ENCODE measurements at places on chromosomes 1 and 21.

DNA sequence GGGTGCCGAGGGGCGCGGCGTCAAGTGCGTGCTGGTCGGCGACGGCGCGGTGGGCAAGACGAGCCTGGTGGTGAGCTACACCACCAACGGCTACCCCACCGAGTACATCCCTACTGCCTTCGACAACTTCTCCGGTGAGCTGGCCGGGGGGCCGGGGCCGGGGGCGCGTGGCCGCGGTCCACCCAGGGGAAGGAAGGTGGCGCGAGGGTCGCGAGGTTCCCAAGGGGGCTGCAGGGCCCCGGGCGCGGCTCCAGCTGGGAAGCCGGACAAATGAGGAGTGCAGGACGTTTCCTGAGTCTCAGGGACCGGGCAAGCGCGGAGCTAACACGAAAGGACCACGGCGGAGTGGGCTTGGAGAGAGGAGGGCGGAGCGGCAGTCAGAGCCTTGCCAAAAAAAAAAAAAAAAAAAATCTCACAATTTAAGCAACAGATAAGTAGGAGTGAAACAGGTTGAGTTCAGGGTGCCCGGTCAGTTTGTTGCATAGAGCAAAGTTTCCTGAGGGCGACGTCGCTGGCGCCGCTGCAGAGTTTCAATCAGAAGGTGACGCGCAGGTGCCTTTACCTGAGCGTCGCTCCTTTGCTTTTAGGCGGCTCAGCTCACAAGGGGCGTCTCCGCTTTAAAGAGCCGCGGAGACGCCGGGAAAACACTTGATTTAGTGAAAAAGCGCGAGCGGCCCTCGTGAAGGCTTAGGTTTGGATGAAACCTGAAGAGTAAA is 750 bp downstream of the RHOU start:
- no peak for DNase-seq

DNA sequence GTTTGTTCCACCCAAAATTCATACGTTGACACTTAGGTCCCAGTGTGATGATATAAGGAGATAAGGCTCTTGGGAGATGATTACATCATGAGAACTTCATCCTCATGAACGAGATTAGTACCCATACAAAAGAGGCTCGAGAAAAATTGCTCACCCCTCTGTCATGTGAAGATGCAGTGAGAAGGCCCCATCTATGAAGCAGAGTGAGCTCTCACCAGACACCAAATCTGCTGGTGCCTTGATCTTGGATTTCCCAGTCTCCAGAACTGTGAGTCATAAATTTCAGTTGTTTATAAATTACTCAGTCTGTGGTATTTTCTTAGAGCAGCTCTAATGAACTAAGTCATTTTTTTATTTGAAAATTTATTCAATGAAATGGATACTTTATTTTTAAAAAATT is 42.6 kb upstream of the USP25 start:
- no peak for DNase-seq

- DNase-seq = no peak
These were observed 13.8 kb downstream of the DNTTIP2 start for GRCh38 chr1:93865253-93865652.

- no peak for DNase-seq
These were observed 200.5 kb downstream of the TOMM20 start for GRCh38 chr1:234927971-234928640.

GRCh38 chr21:44353191-44353970 is at the start of gene TRPM2:
TSS of gene TRPM2 (plus strand) at chr21:44353621. CDS start at chr21:44353701, 80 bp downstream.
- peak; percentile 20 for DNase-seq

DNA sequence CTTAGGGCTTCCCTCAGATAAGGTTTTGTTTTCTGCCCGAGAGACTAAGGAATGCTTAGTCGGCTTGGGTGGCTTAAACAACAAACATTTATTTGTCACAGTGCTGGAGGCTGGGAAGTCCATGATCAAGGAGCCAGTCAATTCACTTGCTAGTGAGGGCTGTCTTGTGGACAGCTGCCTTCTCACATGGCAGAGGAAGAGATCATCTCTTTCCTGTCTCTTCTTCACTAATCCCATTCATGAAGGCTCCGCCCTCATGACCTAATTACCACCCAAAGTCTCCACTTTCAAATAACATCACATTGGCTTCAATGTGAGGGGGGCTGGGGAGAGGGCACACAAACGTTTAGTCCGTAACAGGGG is 50.5 kb upstream of the IL12RB2 start:
- no peak for DNase-seq

GRCh38 chr1:31765041-31765467 is 914 bp upstream of the ADGRB2 start:
- DNase-seq = no peak

DNA sequence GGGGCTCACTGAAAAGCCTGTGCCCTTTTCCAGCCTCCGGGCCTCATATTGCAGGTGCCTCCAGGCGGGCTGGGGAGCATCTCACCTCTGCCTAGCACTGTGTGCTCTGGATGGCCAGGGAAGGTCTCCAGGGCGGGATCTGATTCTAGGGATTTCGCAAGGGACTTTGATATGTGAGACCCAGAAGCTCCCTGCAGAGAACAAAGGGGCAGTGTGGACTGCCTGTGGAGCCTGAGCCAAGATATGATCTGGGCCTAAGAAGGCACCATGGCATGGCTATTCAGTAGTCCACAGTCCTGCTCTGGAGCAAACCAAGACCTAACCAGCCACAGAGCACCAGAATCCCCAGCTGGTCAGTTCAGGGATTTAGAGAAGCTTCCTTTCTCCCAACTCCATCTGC is 157.2 kb downstream of the ST6GALNAC5 start:
- DNase-seq = no peak

GRCh38 chr1:92410706-92411105 is 76.0 kb downstream of the GFI1 start:
- peak; percentile 10 for DNase-seq

DNA sequence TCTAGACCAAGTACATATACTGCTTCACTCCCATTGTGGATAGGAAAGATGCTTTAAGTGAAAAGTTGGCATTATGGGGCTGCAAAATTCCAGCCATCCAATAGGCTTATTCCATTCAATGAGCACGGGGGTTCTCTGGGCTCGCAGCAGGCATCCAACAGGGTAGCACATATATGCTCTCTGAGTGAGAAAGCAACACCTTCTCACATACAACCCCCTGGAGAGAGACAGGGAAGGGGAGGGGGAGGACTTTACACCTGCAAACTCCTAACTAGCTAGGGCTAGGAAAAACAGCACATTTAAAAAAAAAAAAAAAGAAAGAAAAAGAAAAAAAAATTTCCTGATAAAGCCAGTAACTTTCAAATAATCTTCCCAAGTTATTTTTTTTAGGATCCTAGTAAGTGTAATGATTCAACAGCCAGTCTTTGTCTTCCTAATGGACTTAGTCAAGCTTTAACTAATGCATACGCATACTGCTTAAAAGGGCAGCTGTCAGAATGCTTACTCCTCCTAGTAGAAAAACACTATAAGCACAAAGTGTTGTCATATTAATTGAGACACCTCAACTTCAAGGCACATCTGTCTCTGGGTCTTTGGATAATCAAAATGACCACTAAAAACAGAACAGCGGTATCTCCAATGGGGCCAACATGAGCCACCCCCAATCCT is 18.7 kb downstream of the PSMB2 start:
- DNase-seq = no peak

- no peak for DNase-seq
These were observed 20.4 kb downstream of the C21orf91 start for GRCh38 chr21:17798796-17799195.

- DNase-seq = no peak
These were observed 5.3 kb upstream of the SDE2 start for GRCh38 chr1:226004396-226004795.

DNA sequence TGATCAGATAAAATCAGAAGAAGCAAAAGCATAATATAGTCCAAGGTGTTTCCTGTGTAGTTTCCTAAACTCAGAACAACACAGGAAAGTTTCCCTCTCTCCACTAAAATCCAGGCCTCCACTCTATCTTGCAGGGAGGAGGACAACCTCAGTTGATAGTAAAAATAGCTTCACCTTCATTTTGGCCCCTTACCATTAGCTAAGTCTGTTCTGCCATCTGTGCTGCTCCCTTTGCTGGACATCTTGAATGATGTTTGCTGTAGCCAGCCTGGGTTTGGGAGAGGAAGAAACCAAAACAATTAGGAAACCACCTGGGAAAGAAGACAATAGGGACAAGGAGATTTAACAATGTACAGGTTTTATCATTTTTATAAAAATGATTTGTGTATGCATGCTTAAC is 18.6 kb downstream of the DCAF8 start:
- no peak for DNase-seq

DNA sequence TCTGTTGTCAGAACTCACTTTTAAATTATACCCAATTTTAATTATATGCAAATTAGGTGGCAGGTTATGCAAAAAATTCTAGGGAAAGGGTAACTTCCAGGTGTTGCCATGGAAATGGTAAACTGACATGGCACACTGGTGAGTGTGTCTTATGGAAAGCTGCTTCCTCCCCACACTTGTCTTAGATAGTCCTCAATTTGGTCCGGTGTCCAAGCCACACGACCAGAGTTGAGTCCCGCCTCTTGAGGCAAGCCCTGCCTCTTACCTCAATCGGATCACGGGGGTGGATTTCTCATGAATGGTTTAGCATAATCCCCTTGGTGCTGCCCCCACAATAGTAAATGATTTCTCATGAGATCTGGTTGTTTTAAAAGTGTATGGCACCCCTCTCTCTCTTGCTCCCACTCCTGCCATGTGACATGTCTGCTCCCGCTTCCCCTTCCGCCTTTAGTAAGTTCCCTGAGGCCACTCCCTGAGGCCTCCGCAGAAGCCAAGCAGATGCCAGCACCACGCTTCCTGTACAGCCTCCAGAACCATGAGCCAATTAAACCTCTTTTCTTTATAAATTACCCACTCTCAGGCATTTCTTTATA is 74.9 kb downstream of the MATN1 start:
- DNase-seq = no peak

DNA sequence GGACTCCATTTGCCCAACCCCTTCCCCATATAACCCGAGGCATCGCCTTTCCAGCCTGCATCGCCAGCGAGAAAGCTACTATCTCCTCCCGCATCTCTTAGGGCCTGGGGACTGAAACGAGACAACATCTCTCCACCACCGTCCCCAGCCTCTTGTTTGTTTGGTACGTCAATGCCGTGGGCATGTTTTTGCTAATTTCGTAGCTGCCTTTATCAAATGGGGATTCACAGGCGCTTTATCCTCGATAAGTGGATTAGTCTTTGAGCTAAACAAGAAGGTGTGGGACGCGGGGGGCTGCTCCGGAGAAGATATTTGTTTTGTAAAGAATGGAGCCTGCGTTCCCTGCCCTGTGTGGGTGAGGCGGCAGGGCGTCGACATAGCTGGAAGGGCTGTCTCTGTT is 91.6 kb downstream of the PAX7 start:
- DNase-seq = no peak

GRCh38 chr1:41726899-41727748 is 191.6 kb downstream of the HIVEP3 start:
- no peak for DNase-seq

GRCh38 chr21:27233514-27234115 is 266.7 kb upstream of the ADAMTS5 start:
- DNase-seq = no peak

GRCh38 chr21:41066086-41066938 is 101.6 kb upstream of the BACE2 start:
- no peak for DNase-seq

DNA sequence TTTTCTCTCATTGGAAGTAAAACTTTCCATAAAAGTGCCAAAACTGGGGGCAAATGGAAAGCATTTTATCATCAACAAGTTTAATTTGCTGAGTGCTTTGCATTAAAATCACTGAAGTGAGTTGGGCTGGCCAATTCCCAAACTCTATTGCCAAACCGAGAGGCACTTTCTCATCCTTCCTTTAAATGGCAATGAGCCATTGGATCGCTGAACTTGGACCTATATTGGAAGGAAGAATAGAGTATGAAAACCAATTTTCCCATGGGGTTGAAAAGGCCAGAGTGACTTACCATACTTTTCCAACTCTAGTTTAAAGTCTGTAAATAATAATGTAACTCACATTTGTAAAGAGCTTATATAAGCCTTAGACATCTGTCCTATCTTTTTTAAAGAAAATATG is 189.1 kb upstream of the C1orf87 start:
- no peak for DNase-seq

- DNase-seq = no peak
These were observed 46.0 kb upstream of the GUCA2A start for GRCh38 chr1:42210421-42211133.

GRCh38 chr1:111625276-111625675 is 5.7 kb downstream of the RAP1A start:
- DNase-seq = no peak

Measured in stimulated activated CD8-positive, alpha-beta memory T cell treated with anti-CD3 and anti-CD28 coated beads, Interleukin-7, amount 100 ng/mL, for 1 hour (primary cell).